Ovary (tissue), 10 donors: ENCODE measurements at places on chromosomes 5 and 9. TPM values are rescaled to one million over a fixed set of nuclear protein-coding genes. Genes with fewer than 3 reads are reported as not detected.

- no peaks in the 10 kb centered on the region for H3K4me1 ChIP-seq
- H3K27ac ChIP-seq: no peak overlapping the region
- H3K36me3 ChIP-seq: no peaks in the 10 kb centered on the region
Observed at GRCh38 chr5:3006961-3007551, 255.6 kb upstream of the IRX2 start.

DNA sequence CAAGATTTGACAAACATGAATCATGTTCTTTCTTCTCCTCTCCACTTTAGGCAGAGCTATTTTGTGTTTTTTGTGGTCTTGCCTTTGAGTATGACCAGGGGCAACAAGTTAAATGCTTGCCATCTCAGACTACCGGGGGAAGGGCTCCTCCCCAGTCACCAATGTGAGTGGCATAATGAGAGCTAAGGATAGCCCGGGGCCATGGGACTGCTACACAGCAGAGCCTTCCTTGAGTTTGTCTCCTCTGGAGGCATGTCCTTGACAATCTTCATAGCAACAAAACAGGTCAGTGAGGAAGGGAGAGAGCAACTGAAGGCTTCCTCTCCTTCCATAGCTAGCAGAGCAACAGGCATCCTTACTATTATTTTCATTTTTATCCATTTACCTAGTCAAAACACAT, 299.3 kb downstream of the ENC1 start:
- H3K27ac ChIP-seq: no peak overlapping the region
- no peaks in the 10 kb centered on the region for H3K4me1 ChIP-seq
- no peaks in the 10 kb centered on the region for H3K36me3 ChIP-seq
- H3K27me3 ChIP-seq: no peaks in the 10 kb centered on the region

DNA sequence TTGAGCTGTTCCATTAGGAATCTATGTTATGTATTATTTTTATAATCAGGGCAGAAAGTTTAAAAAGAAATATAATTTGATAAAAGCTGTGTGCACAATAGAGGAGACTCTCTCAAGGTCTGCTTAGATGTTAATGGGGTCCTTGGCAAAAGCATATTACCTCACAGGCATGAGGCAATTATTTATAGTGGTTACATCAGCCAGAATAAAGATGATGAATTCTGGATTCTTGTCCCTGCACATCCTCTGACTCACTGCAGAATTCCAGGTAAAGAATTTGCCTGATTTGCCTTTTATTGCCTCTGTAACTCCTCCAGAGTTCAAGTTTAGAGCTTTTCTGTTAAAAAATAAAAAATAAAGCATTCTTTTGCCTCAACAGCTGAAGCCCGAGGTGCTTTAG, 253.6 kb downstream of the MAST4 start:
- H3K4me1 ChIP-seq: peaks cover 1% of the 10 kb centered on the region
- H3K27me3 ChIP-seq: no peaks in the 10 kb centered on the region
- DNase-seq: no peak
- no peak overlapping the region for H3K4me3 ChIP-seq
- no peaks in the 10 kb centered on the region for H3K36me3 ChIP-seq
- H3K27ac ChIP-seq: no peak overlapping the region

- no peak overlapping the region for H3K4me3 ChIP-seq
- H3K27me3 ChIP-seq: no peaks in the 10 kb centered on the region
- no peaks in the 10 kb centered on the region for H3K4me1 ChIP-seq
- DNase-seq: no peak
- H3K36me3 ChIP-seq: no peaks in the 10 kb centered on the region
Observed at GRCh38 chr5:96747720-96748119, 60.0 kb downstream of the ERAP1 start.

GRCh38 chr9:130947618-130948140, 8.6 kb upstream of the FIBCD1 start:
- no peak overlapping the region for H3K4me3 ChIP-seq
- H3K27ac ChIP-seq: no peak overlapping the region
- no peaks in the 10 kb centered on the region for H3K36me3 ChIP-seq
- no peaks in the 10 kb centered on the region for H3K27me3 ChIP-seq

DNA sequence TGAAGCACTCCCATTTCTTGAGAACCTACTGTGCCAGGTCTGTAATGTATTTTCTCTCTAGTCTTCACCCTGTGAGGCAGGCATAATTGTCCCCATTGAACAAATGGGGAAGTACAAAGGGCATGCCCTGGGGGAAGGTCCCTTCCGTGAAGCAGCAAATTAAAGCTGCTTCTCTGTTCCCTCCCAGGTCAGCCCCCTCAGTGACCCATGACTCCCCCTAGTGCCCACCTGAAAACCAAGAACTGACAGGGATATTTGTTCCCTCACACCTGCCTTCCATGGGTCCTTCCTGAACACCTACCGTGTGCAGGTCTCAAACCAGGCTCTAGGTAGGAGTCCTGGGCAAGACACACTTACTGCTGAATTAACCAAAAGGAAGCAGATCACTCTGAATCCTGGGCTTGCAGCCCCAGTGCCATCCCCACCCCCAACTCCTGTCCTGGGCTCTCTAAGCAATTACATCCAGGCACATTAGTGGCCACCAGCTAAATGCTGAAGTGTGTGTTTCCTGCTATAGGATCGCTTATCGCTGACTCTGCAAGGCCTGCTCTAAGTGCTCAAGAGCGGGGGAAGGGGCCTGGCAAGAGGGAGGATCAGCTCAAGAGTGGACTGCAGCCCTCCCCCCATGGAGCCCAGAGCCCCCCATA, 254.8 kb downstream of the CDK5RAP2 start:
- H3K36me3 ChIP-seq: no peaks in the 10 kb centered on the region
- no peaks in the 10 kb centered on the region for H3K27me3 ChIP-seq

- H3K27ac ChIP-seq: no peak overlapping the region
- H3K4me3 ChIP-seq: no peak overlapping the region
- no peak for DNase-seq
- H3K36me3 ChIP-seq: no peaks in the 10 kb centered on the region
Observed at GRCh38 chr9:7500521-7500920, 299.1 kb downstream of the DMAC1 start.

- DNase-seq: no peak
- no peaks in the 10 kb centered on the region for H3K4me1 ChIP-seq
- H3K27me3 ChIP-seq: no peaks in the 10 kb centered on the region
- H3K36me3 ChIP-seq: no peaks in the 10 kb centered on the region
- H3K4me3 ChIP-seq: no peak overlapping the region
Observed at GRCh38 chr5:167489202-167489601, 802.2 kb upstream of the WWC1 start.

DNA sequence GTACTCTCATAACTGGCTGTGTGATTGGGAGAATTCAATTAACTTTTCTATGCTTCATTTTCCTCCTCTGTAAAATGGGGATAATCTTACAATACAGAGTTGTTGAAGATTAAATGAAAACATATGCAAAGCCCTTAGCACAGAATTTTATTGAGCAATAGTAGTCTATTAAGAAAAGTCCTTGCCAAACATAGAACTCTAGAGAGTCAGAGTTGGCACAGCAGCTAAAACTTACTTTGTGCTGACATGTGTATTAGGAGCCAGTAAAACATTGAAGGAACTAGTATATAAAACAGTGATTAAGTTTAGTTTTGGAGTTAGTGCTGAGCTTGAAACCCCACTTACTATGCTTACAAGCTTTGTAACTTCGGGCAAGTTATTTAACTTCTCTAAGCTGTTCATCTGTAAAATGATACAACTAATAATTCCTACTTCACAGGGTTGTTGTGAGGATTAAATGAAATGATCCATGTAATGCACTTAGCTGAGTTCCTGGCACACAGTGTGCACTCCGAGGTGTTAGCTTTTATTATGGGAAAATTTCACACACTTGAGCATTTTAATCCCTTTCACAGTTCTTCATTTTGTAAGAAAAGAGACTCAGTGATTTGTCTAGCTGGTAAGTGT, 20.0 kb upstream of the GRIN3A start:
- no peaks in the 10 kb centered on the region for H3K4me1 ChIP-seq
- H3K4me3 ChIP-seq: no peak overlapping the region
- H3K27ac ChIP-seq: no peak overlapping the region
- no peaks in the 10 kb centered on the region for H3K36me3 ChIP-seq
- no peaks in the 10 kb centered on the region for H3K27me3 ChIP-seq

GRCh38 chr9:134922066-134922931, 4.6 kb upstream of the FCN1 start:
- H3K4me1 ChIP-seq: no peaks in the 10 kb centered on the region
- no peaks in the 10 kb centered on the region for H3K27me3 ChIP-seq
- no peak overlapping the region for H3K27ac ChIP-seq
- DNase-seq: peak; percentile 6

The SPINK1 gene
- 24.2 TPM for total RNA-seq

The FAM163B gene
- not detected for total RNA-seq

The HSPB3 gene
- total RNA-seq: 3.7 TPM

The SPINK7 gene
- not detected for total RNA-seq

The ATP10B gene
- total RNA-seq: 0.52 TPM

The PDLIM4 gene
- 45.4 TPM for total RNA-seq
